ENCODE measurements at places on chromosomes 13 and 19.

DNA sequence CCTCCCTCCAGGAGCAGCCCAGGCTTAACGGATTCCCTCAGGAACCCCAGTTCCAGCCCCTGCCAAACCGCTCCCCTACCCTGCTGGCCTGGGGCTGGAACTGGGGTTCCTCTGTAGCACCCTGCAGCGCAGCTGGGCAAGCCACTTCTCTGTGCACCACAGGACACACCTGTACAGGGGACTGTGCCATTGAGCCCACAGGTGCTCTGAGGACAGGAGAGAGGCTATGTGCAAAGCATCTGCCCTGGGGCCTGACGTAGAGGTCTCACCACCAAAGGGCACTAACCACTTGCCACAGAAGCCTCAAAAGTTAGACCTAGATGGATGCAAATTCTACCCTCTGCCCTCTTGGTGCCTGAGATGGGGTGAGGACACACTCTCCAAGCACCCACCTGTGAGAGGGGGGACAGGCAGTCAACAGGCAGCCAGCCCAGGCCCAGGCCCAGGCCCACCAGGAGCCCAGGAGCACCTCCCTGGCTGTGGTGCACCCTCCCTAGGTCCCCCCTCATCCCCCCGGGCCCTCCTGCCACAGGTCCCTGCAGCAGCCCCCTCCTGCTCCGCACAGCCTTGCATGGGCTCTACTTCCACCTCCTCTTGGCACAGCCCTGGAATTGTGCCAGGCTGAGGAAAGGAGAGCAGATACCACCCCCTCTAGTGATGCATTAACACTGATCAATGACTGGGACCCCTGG, 27.6 kb upstream of the SLC35E1 start:
- DNase-seq = peak; percentile 53

DNA sequence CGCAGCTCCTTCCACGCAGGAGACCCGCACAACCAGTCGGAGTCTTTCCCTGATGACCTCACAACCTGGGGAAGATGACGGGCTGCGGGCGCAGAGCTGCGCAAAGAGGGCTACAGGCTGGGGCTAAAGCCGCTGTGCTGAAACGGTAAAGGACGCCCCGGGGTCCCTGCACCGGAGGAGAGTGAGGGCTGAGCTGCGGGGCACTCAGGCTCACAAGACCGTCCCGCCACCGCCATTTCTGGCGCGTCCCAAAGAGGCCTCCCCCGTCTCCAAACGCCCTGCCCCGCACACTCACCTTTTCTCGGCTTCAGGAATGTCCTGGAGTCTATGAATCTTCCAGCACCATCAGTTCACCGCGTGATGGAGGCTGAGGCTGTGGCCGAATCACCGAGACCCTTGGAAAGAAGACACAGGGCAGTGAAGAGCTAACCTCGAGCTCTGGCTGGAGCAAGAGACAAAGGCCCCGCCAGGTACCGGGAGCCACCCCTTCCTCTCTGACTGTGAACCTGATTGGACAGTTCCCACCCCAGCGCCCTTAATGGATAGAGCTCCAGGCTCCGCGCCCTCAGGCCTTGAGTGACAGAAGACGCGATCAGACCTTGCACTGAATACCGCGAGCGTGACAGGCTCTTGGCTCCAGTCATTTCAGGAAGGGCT, 41.8 kb upstream of the ZNF429 start:
- DNase-seq = peak; percentile 90

DNA sequence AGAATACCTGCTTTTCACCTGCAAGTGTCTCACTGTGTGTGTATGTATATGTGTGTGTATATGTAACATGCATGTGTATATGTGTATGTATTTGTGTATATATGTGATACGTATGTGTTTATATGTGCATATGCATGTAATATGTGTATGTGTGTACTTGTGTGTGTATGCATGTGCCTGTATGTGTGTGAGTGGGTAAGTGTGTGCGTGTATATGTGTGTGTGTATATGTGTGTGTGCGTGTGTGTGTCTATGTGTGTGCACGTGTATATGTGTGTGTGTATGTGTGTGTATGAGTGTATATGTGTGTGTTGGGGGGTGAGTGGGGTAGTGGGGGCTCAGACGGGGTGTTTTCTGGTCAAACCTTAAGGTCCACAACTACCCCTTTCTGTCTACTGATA, 192.6 kb upstream of the KL start:
- no peak for DNase-seq

- DNase-seq = no peak
Observed at GRCh38 chr19:6065685-6066374, 44.5 kb downstream of the RFX2 start.

- DNase-seq = no peak
Observed at GRCh38 chr13:31192306-31192705, 7.5 kb upstream of the B3GLCT start.

DNA sequence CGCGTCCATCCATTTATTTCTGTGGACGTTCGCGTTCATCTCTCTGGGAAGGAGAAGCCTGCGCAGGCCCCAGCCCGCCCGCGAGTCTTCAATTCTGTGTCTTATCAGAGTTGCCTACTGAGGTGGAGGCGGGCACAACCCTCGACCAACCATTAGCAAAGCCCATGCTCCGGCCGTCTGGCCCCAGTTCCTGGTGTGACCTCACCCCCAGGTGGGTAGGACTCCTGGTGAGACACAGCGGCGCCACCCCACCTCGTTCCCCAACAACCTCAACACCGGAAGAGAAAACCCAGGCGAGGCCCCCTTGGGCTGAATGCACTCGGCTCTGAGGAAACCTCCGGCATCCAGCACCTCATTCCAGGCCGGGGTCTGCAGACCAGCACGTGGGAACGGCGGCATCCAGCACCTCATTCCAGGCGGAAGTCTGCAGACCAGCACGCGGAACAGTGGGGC, 14.7 kb downstream of the ZNF787 start:
- DNase-seq = no peak

DNA sequence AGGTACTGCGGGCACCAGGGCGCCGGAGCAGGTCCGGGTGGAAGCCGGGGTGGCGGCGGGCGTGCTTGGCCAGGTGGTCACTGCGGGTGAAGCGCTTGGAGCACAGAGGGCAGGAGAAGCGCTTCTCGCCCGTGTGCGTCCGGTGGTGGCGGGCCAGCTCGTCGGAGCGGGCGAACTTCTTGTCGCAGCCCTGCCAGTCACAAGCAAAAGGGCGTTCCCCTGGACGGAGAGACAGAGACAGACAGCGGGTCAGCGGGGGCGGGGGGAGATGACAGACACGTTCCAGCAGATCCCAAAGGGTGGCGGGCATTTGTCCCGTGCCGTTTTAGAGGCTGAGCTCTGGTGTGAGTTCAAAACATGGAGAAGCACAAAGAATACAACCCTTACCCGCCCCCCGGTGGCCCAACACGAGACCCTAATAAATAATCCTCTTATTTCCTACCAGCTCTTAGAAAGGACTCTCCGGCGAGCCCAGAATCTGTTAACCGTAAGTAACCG, 6.3 kb upstream of the REXO1 start:
- DNase-seq = no peak

GRCh38 chr19:2244486-2244885, 4.6 kb upstream of the AMH start:
- no peak for DNase-seq

GRCh38 chr19:55339889-55340783, 460 bp downstream of the KMT5C start:
- peak; percentile 33 for DNase-seq
